ENCODE measurements at places on chromosomes 1 and 21.

GRCh38 chr1:6329396-6329795 is 64.2 kb downstream of the ACOT7 start:
- no peak for DNase-seq

DNA sequence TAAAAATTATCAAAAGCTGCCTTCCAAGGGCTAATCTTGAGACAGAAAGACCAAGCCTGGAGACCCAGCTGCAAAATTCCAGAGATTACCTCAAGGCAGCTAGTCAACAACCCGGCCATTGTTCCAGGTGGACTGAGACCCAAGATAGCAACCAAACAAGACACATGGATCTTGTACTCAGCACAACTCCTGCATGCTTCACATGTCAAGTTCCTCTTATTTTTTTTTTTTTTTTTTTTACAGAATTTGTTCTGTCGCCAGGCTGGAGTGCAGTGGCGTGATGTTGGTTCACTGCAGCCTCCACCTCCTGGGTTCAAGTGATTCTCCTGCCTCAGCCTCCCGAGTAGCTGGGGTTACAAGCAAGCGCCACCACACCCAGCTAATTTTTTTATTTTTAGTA is 40.1 kb downstream of the CD2 start:
- no peak for DNase-seq

- DNase-seq = no peak
These were observed 74.4 kb upstream of the SDC3 start for GRCh38 chr1:30982937-30983336.

DNA sequence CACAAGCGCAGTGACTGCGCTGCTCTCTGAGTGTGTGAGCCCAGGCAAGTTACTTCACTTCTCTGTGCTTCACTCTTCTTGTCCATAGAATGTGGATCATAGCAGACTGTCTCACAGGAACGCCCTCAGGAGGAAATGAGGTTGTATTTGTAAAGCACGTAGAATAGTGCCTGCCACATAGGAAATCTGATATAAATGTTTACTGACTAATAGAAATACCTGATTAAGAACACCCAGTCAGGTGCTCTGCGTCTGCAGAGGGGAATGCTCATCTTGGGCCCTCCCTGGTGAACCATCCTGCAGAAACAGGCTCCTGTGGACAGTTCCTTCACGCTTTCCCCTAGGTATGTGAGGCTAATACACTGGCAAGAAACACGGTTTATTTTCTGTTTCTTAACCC is 100.3 kb downstream of the BEND5 start:
- no peak for DNase-seq

DNA sequence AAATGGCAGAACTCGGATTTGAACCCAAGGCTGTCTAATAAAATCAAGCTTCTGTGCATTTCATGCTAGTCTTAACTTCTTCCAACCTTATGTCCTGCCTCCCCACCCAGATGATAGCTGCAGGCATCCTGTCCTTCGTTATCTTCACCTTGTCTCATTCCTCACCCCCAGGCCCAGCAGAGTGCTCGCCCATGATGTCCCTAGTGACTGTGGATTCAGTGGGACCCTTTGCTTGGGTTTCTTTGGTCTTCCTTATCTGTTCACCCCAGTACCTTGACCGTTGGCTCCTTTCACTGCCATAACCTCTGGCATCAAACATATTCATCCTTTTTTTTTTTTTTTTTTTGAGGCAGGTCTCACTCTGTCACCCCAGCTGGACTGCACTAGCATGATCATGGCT is 5.6 kb upstream of the BSDC1 start:
- no peak for DNase-seq

- peak; percentile 26 for DNase-seq
These were observed 2.3 kb downstream of the TMEM61 start for GRCh38 chr1:54982739-54983138.

DNA sequence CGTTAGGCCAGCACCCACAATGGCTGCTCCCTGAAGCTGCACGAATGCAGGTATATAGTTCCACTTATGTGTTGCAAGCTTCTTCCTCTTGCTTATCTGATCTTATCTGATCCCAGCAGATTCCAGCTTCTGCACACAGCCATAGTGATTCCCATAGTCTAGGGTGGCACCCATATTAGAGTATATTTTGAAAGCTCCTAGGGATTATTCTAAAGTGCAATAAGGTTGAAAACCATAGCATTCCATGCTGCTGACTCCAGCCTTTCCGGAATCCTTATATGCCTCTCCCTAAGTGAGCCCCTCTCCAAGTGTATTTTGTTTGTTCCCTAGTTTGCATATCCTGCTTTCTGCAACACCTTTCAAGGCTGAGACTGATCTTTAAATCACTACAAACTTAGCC is 432.0 kb downstream of the SETD4 start:
- DNase-seq = no peak

DNA sequence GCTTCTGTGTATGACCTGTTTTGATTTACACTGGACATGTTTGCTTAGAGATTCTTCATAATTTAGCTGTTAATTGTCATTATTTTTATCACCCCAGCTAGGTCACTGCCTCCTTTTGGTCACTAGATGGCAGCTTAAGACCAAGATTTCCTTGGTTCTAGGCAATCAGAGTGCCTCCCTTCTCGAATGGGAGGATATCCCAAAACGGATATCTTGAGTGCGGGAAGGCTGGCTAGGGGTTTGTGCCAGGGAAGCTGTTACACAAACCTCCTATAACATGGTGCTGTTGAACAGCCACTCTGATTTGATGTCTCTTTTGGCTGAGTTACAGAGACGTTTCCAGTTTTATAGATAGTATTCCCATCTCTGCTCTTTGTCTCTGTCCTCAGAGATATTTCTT is 283.5 kb downstream of the S1PR1 start:
- DNase-seq = no peak

DNA sequence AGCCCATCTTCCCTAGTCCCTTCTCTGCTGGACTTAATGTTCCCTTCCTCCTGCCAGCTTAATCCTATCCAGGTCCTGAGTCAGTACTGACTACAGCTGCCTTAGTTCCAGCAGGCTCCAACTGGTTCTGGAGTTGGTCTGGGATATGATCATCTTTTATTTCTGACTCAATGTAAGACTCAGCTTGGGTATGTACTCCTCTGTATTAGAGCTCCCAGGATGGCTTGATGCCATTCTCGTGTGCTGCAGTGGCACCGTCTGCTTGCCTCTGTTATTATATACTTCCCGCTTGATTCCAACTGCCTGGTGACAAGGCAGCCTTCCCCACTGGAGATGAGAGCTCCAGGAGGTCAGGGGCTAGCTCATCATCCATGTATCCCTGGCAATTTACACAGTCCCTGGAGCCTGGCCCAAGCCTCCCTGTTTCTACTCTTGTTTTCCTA is 164.4 kb upstream of the DPT start:
- no peak for DNase-seq

GRCh38 chr1:41098730-41099460 is 77.4 kb upstream of the SLFNL1 start:
- no peak for DNase-seq

GRCh38 chr1:61481315-61481715 is 243.6 kb downstream of the TM2D1 start:
- DNase-seq = no peak

- DNase-seq = no peak
These were observed 21.7 kb downstream of the ASTN1 start for GRCh38 chr1:177142791-177143271.

DNA sequence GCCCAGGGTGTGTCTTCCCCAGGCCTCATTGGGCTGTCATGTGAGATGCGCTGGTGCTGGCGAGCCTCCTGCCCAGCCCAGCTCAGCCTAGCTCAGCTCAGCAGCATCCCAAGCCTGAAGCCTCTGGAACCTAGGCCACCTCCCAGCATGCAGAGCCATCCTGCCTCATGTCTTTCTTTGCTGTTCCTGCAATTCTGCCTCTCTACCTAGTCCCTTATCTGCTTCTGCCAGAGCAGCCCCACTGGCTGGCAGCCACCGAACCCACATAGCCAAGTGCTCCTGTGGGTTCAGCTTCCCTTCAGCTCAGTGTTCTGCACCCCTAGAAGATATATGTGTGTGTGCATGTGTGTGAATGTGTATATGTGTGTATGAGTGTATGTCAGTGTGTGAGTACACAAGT is 291.5 kb upstream of the VAMP3 start:
- DNase-seq = no peak

- peak; percentile 98 for DNase-seq
These were observed at the start of gene APP for GRCh38 chr21:26170471-26171257. Gene APP, minus strand, starts transcription at chr21:26170770. Its CDS starts 150 bp downstream, at chr21:26170620.

- DNase-seq = no peak
These were observed 4.3 kb downstream of the HES3 start for GRCh38 chr1:6248161-6248776.

DNA sequence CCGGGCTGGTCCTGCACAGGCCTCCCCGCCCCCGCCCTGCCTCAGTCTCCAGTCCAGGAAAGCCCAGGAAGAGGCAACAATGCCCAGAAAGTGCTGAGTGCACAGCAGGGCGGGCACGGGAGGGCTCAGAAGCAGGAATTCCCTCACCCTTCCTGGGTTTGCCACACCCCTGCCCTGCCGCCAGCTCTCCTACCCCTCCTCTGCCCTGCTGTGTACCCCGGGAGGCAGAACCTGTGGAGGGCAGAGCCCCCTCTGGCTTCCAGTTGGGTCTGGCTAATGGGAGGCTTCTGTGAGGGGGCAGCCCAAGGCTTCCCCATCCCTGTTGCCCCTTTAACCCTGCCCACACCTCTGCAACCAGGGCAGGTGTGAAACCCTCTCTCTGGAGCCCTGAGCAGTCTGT is 47.5 kb upstream of the CSF3R start:
- peak; percentile 18 for DNase-seq

GRCh38 chr1:40197656-40198055 is 36.5 kb downstream of the RLF start:
- DNase-seq = no peak

- DNase-seq = no peak
These were observed 33.4 kb downstream of the OR2G3 start for GRCh38 chr1:247638781-247639180.

GRCh38 chr1:25705699-25706098 is 89.1 kb downstream of the MAN1C1 start:
- no peak for DNase-seq

DNA sequence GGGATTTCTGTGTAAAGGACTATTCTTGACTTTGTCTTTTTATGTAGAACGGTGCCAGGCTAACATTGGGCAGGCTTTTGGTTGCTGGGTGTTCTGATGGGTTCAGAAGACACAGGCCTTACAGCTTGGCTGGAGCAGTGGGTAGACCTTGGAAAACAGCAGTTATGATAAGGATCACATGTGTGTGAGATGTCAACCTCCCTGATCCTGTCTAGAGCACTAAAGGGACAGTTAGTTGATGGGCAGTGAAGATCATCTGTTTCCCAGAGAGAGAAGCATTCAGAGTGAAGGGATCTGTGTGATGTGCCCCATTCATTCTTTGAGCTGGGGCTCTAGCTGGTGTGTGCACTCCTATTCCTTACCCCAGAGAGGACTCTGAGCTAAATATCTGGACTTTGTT is 88.0 kb downstream of the NOS1AP start:
- DNase-seq = no peak

GRCh38 chr1:76240316-76240715 is 165.8 kb downstream of the ST6GALNAC3 start:
- DNase-seq = no peak

DNA sequence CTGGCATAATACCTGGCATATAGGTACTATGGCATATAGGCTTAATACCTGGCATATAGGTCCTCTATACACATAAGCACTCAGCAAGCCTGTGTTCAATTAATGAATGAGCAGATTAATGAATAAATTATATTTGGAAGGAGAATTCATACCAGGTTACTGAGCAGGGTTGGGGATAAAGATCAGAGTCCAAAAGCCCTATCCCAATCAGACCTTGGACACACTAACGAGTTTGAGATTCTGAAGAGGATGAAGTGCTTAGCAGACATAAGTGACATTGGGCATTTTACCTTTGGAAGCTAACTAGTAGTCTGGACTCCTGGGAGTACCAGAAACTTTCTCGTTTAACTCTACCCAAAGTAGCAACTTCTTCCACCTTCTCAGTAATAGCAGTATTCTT is 63.3 kb upstream of the ARHGAP29 start:
- DNase-seq = no peak

GRCh38 chr1:203442821-203443220 is 32.8 kb upstream of the PRELP start:
- no peak for DNase-seq

DNA sequence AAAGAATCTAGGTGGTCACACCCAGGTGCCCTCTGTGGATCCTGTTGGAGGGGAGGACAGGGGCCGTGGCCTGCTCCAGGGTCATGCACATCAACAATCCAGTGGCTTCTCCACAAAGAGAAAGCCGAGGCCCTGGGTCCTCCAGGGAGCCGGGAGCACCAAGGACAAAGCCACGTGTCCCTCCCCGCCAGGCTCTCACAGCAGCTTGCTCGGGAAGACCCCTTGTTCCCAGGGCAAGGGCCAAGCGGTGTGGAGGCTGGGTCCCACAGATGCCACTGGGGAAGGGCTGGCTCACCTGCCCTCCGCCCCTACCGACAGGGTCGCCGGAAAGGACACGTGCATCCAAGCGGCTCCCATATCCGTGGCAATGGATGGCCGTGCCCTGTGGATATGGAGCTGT is 192.9 kb upstream of the VAMP3 start:
- DNase-seq = no peak

GRCh38 chr1:17403081-17403480 is 31.1 kb downstream of the PADI6 start:
- no peak for DNase-seq

- no peak for DNase-seq
These were observed 20.8 kb upstream of the LEFTY2 start for GRCh38 chr1:225961659-225962439.

DNA sequence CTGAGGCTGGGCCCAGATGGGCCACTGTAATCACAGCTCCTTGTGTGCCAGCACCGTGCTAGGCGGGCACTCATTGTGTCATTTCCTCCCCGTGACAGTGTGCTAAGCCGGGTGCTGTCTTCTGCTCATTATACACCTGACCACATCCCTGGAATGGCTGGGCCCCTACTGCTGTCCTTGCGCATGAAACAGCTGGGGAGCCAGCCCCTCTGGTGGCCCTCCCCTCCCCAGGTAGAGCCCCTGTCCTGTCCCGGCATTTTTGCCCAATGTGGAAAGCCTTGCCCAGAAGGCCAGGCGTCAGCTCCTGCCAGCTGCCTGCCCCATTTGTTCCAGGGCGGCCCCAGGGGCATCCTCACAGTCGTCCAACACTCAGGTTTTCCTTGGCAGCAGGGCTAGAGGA is 107.4 kb upstream of the CASZ1 start:
- no peak for DNase-seq

DNA sequence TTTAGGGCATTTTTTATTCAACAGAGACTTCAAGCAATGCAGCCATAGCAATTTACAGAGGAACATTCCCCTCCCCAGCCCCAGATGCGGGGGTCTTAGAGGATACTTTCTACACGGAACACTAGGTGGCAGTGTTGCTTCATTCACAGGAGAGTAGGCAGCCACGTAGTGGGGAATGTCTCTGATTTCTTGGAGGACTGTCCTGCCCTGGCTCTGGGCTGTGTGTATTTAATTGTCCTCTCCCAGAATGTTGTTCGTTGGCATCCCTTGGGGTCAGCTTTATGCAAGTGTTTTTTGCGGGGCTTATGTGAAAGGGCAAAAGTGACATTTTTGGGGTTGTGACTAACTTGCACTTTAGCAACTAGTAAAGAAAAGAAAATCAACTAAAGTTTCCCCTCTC is 96.9 kb downstream of the PAPPA2 start:
- peak; percentile 54 for DNase-seq

- no peak for DNase-seq
These were observed 395.4 kb upstream of the LRRC7 start for GRCh38 chr1:69172003-69173000.

- no peak for DNase-seq
These were observed 259.4 kb downstream of the BACH1 start for GRCh38 chr21:29557931-29558725.
